ENCODE measurements at places on chromosomes 1 and 21.

- DNase-seq: no peak
These were observed 421.7 kb upstream of the DEPDC1 start for GRCh38 chr1:68918563-68918962.

DNA sequence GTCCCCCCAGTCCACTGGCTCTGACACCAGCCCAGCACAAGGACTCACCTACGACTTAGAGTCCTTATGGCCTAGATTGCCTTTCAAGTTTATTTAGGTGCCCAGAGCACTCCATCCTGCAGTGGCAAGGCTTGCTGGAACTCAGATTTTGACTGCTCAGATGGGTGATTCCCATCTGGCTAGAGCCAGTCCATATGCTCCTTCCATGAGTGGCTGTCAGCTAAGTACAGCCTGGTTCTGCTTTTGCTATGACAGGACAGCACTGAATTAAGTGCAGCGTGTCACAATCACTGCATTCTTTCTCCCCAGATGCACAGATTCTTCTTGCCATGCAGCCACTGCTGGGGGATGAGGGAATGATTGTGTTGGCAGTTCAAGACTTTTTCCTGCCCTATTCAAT is 43.8 kb downstream of the GPR52 start:
- DNase-seq: no peak

GRCh38 chr1:65045022-65045817 is 78.9 kb upstream of the JAK1 start:
- DNase-seq: peak; percentile 27

DNA sequence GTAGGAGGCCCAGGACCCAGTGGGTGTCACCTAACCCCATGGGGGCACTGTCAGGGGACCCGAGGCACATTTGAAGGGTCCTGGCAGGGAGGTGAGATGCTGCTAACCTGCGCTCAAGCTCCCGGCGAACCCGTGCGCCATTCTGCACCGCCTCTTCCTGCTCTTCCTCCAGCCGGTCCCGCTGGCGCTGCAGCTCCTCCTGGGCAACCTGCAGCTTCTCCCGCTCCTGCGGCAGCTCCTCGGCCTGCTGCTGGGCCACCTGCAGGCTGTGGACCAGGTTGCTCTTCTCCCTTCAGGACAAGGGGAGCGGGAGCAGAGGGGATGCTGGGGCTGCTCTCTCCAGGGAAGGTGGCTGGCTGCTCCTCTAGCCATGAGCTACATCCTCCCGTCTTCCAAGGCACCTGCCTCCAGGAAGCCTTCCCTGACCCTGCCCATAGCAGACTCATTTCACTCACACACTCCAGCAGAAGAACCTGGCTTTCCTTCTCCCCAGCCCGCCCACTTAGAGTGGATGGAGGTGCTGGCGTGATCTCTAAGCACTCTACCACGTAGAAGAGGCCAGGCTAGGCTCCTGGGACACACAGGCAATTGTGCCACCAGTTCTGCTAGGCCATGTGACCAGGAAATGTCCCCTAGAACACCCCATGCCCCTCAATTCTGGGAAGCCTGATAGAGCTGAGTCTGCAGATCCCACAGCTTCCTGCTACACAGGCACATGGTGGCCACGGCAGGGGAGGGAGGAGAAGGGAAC is 15.2 kb upstream of the NBPF1 start:
- no peak for DNase-seq

- DNase-seq: no peak
These were observed 46.7 kb downstream of the VANGL2 start for GRCh38 chr1:160446945-160447600.

- DNase-seq: no peak
These were observed 17.3 kb downstream of the ZFYVE9 start for GRCh38 chr1:52159033-52159789.

- DNase-seq: no peak
These were observed 56.0 kb upstream of the CASZ1 start for GRCh38 chr1:10852486-10852885.

- DNase-seq: peak; percentile 59
These were observed 16.8 kb downstream of the IFNAR2 start for GRCh38 chr21:33246506-33246905.

- DNase-seq: peak; percentile 56
These were observed at the start of gene SUSD4 for GRCh38 chr1:223363856-223364684. Gene SUSD4, minus strand, starts transcription at chr1:223364176. Its CDS starts 751 bp downstream, at chr1:223363425.

DNA sequence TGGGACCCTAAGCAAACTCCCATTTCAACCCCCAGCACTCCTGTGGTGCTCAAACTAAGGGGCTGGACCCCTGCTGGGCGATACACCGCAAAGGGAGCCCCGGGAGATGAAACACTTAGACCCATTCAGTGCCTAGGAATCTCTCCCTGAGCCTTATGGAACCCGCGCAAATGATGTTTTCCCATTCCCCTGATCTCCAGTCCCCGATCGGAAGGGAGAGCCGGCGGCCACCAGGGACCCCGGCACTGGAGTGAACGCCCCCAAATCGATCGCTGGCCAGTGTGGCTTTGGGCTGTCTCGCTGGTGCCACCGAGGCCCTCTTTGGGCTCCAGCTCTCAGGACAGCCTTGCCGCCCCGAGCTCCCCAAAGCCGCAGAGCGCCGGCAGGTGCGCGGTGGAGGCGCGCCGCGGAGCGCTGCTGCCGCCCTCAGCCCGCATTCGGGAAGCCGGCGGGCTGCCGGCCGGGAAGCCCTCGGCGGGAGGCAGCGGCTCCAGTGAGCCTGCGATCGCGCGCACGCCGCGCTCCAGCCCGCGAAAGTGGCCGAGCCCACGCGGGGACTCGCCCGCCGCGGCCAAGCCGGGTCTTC is 1.1 kb downstream of the PLXNA2 start:
- peak; percentile 59 for DNase-seq

GRCh38 chr1:83978056-83978455 is 20.9 kb downstream of the TTLL7 start:
- DNase-seq: no peak

- DNase-seq: no peak
These were observed 236.1 kb downstream of the OMA1 start for GRCh38 chr1:58310469-58310868.

GRCh38 chr1:90709535-90709934 is 7.6 kb downstream of the BARHL2 start:
- no peak for DNase-seq

DNA sequence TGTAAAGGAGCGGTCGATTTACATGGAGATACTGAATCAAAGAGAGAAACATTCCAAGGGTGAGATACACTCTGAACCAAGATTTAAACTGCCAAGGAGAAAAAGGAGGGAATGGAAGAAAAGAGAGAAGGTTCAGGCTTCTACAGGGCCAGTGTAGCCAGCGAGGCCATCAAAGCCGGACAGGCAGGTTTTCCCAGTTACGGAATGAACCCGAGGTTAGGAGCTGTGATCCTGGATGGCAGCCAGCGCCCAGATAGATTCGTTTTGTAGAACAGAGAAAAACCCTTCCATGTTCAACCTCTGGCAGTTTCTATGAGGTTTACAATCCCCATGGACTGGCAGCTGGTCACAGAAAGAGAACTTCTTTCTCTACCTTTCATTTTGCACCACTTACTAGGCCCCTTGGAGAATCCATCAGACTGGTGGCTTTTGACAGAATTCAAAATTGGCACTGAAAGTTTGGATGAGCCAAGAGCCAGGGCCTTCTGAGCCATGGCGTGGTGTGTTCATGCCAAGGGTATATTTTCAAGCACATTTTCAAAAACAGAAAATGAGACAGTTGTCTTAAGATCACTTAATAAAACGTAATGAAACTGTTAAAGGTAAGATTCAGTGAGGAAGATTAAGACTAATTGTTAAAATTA is 171.5 kb downstream of the RUNX1 start:
- no peak for DNase-seq

DNA sequence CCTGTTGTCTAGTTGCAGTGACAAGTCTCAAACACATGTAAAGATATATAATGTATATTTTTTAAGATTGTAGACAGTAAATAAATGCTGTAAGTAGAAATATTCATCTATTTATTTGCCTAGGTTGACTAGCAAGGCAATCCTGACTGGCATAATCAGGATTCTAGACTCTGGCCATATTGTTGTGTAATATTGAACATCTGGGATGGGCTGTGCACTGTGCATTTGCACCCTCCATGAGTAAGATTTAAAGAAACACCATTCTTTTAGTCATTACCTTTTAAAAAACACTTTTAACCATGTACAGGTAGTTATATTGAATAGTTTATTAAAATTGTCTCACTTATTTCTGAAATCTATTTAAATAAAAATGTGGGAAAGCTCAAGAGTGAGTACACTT is 32.4 kb downstream of the RASAL2 start:
- DNase-seq: no peak

All from suppressor macrophage (primary cell).